ENCODE measurements at places on chromosomes 11 and 22.

GRCh38 chr22:39463931-39464390 lies 7.1 kb downstream of the MGAT3 start:
- no peak for DNase-seq

DNA sequence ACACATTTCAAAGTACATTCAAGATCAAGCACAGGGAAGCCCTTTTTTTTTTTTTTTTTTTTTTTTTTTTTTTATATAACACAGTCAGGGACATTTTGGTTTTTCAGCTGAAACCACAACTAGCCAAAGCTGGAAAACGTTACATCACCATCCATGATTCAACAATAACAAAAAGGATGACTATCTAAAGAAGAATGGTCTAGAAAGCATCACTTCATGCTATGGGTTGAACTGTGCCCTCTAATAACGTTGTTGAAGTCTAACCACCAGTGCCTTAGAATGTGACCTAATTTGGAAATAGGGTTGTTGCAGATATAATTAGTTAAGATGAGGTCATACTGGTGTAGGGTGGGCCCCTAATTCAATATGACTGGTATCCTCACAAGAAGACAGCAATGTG lies 46.6 kb downstream of the MTMR2 start:
- DNase-seq = no peak

DNA sequence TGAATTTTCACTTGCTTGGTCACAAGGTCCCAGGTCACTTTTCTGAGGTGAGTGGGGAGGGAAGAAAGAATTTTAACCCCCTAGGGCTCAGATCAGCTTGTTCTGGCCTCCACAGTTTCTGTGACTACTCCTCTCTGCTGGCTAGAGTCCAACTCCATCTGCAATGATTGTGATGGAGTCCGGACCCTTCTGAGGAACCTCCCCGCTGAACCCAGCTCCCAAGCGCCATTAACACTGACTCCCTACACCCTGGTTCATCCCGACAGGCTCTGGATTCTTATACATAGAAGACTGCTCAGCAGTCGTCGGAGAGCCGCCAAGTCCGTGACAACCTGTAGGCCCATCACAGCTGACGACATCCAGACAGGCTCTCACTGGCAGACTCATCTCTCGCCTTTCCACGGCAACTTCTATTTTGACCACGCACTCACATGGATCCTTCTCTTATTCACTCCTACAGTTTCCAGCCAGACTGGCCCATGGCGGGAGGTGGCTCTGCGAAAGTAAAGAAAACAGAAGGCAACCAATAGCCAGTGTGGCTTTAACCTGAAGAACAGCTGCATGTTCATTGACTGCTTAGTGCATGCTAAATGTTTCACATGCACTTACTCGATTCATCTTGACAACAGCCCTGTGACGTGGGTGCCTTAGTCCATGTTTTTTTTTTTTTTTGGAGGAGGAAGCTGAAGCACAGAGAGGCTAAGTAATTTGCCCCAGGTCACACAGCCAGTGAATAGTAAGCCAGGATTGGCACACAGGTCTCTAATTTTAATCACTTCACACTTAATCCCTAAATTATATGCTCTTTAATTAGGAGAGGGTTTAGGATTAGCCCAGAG lies 68.0 kb upstream of the PRDM11 start:
- no peak for DNase-seq

GRCh38 chr11:59960502-59961381 lies 3.1 kb upstream of the OOSP4A start:
- no peak for DNase-seq

DNA sequence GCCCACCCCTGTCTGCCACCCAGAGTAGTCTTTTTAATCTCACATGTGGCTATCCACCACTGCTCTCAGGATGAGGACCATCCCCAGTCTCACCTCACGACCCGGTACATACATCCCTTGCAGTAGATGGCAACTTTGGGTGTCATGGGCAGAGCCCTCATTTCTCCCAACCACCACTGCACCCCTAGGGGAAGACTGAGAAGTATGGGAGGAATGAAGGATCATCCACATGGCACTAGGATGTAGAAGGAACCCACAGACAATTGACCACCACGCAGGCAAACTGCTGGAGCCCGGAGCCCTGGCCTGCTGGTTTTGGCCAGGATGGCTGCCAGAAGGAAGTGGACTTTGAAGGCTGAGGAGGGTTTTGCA lies 1.9 kb upstream of the SCARF2 start:
- no peak for DNase-seq

DNA sequence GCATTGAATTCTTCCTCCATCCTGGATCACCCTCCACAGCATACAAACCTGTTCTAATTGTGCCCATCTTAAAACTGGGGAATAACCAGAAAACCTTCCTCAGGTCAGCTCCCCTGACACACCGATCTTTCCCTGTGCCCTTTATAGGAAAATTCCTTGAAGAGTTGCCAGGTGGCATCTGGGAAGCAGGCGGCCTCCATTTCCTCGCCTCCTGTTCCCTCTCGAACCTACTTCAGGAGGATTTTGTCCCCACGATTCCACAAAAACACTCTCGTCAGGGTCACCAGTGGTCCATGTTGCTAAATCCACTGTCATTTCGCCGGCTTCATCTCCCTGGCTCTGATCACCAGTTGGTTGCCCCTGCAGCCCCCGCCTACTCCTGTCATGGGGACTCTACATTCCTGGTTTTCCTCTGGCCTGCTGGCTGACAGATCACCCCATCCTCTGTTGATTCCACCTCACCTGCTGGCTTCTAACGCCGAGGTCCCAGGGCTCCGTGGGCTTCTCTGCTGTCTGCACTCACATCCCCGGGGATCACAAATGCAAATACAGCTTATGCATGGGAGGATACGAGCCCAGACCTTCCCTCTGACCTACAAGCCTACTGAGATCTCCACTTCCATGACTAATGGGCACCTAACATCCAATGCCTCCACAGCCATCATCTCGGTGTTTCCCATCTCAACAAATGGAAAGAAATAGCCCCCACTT lies 92.5 kb upstream of the PRDM11 start:
- no peak for DNase-seq

DNA sequence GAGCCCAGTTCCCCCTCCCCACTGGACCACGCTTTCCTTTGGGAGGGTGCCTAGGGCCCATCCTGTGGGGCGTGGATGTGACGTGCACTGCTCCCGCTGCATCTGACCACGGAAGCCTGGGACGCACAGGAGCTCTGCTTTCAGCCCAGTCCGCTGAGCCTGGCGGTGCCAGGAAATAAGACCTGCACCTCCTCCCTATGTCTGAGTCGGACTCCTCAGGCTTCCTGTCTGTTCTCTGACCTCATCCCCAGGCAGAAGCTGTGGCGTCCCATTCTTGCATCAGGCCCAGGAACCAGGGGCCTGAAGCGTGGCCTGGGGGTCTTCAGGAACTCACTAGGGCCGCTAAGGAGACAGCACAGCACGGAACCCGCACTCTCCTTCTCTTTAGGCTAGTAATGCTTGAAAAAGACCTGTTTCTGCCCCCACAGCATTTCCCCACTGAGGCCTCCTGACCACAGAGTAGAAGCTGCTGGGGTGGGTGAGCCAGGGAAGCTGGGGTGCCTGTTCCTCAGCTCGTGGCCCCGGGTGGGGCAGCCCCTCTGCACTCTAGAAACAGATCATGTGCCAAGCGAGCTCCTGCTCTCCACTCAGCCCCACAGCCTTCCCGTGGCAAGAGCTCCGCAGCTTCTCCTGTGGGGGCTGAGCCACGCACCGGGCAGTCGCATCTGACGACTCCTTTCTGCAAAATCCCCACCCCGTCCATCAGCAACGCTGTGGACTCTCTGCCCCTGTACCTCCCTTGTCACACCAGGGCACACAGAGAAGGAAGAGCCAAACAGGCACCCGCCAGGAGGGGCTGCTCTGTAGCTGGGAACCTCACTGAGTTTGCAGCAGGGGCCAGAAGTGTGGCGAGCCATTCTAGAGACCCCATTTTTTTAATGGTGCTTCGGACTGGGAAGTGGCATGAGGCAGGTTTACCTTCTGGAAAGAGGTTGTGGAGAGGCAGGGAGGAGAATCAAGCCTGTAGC lies 22.6 kb downstream of the MOV10L1 start:
- DNase-seq = no peak

GRCh38 chr11:35169112-35169511 lies 30.1 kb downstream of the CD44 start:
- DNase-seq = no peak

DNA sequence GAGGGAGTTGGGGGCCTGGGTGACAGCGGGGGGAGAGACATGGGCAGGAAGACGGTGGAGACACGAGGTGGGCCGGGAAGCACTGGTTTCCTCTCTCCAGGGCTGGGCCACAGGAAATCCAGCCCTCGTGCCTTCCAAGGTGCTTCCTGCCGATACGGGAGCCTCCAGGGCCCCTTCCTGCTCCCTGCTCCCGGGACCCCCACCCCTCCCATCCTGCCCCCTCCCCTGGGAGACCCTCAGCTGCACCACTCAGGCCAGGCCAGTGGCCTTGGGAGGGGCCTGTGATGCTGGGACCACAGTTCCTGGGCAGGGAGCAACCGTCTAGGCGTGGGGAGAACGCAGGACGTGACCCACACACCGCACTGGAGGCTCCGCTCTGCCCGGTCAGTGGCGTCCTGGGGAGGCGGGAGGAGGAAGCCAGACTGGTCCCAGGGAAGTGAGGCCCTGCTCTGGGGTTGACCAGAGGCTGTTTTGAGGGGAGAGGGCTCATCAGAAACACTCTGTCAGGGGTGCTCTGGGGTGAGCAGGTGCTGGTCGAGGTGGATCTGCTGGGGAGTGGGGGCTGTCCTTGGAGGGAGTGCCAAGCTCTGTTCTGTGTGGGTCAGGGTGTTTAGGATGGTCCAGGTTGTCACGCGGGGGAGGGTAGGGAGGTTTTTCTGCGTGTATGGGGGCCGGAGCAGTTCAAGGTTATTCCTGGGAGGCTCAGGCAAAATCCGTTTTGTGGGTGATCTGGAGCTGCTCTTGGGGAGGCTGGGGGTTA lies at the start of gene SHANK3:
Gene SHANK3, plus strand, starts transcription at position 353 of the 760 bp plus-strand sequence.
- no peak for DNase-seq

DNA sequence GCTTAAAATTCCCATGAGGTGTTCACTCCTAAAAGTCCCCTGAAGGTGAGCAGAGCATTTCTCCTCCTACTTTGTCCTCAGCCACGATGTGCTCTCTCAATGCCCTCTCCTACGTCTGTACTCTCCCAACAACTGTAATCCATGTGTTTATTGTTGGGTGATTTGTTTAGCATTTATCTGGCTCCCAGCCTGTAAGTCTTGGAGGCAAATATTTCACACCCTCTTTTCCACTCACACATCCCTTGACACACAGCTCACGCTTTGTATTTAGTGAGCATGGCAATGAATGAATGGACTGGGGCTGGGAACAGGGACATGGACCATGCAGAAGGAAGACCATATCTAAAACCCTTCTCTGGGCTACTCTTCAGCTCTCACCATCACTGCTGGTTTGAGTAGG lies 22.6 kb downstream of the HTR3A start:
- DNase-seq = no peak

DNA sequence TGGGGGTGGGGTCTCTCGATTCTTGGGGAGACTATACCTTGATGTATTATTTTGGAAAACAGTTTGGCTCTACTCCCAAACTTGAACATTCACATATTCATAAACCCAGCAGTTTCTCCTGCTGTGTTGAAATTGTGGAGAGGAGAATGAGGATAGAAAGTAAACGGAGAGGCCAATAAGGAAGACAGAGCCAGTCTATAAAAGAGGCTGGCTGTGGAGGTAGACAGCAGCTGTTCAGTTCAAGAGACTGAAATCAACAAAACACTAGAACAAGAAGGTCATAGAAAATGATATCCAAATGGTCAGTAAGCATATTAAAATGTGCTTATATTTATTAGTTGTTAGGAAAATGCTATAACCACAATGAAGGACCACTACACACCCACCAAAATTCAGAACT lies 1.9 kb upstream of the MOGAT2 start:
- no peak for DNase-seq

DNA sequence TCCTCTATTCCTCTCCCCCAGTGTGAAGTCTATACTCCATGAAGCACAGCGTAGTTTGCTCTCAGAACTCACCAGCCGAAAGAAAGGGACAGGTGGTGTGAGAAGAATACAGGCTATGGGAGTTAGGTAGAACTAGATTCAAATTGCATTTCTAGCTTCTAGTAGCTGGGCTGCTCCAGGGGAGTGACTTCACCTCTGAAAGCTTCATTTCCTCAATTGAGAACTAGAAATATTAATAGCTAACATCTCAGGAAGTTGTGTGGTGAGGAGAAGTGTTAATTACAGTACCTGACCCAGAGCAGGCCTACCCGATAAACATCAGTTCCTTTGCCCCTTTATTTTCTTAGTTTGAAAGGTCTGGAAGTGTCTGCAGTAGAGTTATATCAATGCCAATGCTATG lies 484.7 kb upstream of the TENM4 start:
- DNase-seq = no peak

GRCh38 chr11:126357969-126358762 lies 2.7 kb downstream of the ST3GAL4 start:
- no peak for DNase-seq

DNA sequence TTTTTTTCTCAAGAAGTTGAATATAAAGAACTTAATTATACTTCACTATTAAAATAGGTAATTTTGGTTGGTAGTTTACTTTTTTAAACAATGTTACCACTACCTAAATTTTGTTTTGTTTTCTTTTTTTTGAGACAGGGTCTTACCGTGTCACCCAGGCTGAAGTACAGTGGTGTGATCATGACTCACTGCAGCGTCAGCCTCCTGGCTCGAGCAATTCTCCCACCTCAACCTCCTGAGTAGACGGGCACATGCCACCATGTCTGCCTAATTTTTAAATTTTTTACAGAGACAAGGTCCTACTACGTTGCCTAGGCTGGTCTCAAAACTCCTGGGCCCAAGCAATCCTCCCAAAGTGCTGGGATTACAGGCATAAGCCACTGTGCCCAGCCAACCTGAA lies 17.6 kb downstream of the SPCS2 start:
- DNase-seq = no peak

DNA sequence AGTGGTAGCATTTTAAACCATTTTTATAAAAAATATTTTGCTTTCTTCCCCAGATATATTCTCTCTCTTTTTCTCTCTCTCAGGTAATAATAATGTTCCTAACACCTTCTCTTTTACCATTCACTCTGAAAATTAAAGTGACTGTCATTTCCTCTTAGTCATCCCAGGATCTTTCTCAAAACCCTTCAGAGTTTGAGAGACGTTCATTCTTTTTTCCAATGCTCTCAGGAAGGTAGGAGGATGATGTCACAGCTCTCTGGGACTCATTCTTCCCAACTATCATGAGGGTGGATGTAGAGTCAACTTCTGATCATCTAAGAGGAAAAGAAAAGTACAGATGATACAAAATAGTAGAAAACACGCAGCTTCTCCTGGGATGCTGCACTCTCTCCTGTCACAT lies 60.2 kb upstream of the CRTAM start:
- no peak for DNase-seq
